ENCODE measurements at places on chromosomes 1 and 21. TPM values are rescaled to one million over a fixed set of nuclear protein-coding genes. Genes with fewer than 3 reads are reported as not detected.

Gene CACHD1
- 1.4 TPM for total RNA-seq

GRCh38 chr1:8846263-8846662, 28.8 kb upstream of the RERE start:
- no peak for DNase-seq

DNA sequence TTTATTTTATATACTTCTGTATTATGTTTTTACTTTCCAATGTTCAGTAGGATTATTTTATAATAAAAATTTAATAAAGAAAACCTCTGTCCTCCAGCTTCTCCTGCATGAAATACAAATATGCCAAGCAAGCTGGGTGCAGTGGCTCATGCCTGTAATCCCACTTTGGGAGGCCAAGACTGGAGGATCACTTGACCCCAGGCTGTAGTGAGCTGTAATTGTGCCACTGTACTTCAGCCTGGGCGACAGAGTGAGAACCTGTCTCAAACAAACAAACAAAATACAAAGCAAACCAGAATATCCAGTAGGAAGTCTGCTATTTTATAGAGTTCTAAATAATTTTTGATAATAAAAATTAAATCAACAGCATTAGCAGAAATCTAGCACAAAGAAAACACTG, 168.8 kb downstream of the EIF4G3 start:
- DNase-seq, result no peak

Gene SLC1A7
- total RNA-seq, result not detected

DNA sequence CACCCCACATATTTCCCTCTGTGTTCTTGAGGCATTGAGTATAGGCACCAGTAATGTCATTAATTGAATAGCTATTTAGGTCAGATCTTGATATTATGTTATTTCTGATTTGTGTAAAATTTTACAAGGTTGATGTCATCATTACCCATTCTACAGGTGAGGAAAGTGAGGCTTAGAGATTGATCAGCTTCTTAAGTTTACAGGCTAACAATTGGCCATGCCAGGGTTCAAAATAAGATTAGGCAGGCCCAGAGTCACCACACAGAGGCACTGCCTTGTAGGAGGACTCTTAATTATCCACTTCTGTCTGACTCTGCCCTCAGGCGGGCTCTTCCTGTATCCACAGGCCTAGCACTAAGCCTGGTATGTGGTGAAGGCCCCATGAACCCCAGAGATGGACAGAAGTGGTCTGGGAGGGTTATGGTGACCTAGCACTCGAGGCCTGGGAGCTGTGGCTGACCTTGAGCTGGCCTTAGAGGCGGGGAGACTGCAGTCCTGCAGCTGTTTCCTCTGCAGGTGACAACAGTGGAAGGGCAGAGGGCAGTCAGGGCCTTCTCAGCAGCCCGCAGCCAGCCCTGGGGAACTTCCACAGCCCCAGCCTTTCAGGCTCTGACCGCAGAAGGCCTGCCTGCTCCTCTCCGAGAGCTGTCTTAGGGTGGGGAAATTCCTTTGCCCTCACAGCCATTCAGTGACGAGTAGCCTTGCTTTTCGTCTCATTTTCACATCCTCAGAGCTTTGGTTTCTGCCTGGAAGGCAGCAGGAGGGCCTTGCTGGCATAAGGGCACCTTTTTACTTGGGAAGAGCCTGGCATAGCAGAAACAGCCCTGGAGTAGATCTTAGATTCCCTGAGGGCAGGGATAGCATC, 12.2 kb downstream of the ZDHHC18 start:
- DNase-seq, result peak; percentile 32

DNA sequence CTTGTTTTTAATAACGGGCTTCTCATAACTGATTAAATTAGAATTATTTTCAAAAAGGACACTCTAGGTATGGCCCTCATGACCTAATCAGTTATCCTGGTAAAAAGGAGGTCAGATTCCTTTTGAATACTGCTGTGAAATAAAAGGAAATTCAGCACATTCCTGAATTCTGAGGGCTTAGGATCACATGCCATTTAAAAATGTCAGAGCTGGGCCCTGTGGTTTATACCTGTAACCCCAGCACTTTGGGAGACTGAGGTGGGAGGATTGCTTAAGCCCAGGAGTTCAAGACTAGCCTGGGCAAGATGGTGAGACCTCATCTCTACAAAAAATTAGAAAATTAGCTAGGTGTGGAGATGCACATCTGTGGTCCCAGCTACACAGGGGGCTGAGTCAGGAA, 18.0 kb upstream of the RABGGTB start:
- no peak for DNase-seq

Gene MIXL1
- not detected for total RNA-seq

GRCh38 chr1:89692601-89693521, 59.9 kb downstream of the LRRC8C start:
- no peak for DNase-seq

Gene PTPRF
- total RNA-seq, result 101 TPM

DNA sequence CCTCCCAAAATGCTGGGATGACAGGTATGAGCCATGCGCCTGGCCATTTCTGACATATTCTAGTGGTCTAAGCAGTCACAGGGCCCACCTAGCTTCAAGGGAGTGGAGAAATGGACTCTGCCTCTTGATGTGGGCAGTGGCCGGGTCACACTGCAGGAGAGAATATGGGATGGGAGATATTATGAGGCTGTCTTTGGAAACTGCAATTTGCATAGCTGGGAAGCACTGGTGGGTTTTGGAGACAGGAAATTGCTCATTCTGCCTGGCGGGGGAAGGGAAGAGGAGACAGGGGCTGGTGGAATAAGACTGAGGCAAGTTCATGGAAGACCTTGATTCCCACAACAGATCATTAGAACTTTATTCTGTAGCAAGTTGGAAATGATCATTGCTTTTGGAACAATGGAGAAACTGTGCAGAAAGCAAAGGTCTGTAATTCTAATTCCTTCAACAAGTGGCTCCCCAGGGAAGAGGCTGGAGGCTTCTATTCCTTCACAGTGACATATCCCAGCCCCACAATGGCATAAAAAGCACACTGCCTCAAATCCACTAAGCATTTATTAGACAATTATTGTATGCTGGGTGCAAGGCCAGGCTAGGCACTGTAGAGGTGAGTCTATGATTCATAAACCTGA, 10.5 kb downstream of the NCMAP start:
- no peak for DNase-seq

Gene SERTAD4
- 2.9 TPM for total RNA-seq

DNA sequence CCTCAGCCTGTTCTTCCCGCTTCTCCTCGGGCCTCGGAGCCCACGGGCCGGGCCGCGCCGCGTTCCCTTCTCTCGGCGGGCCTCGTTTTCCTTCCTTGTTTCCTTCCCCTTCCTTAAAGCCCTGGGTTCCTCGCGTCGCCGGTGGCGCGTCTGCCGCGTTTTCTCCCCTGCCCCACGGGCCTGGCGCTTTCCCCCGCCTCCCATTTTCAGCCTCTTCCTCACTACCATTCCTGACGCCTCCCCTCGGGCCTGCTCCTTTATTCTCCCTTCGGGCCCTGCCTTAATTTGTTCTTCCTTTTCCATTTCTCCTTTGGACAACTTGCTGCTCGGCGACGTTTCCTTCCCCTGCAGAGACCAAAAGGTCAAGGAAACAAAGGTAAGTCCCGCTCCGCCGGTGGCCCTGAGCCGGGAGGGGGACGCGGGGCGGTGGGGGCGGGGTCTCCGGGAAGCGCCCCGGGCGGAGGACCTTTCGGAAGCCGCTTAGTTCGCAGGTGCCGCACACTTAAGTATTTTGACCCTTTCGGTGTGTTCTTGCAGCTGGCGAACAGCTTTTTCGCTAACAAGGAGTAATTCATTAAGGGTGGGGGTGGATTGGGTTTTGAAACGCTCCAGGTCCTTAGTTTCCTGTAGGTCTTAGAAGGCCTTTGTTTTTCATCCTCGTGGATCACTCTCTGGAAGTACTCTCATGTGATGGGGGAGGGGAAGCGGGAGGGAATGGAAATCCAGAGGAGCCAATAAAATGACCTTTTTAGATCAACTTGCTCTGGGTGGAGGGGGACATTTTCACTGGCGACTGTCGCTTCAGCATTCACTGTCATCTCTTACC, 780 bp downstream of the YTHDF2 start:
- DNase-seq, result peak; percentile 78

Gene ERO1B
- 33.4 TPM for total RNA-seq

DNA sequence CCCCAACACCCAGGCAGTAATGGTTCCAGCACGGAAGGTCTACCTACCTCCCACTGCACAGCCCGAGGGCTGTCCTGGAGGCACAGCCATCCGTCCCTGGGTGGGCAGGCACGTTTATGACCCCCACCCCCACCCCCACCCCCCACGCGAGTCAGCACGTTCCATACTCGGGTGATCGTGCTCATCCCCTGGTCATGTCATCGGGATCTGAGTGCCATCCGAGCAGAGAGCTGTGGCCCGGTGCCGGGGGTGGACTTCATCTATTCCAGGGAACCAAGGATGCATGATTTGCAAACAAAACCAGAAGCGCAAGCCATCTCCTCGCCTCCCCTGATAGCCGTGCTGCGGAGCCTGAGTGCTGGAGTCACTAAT, 1.1 kb downstream of the TSPEAR start:
- no peak for DNase-seq

DNA sequence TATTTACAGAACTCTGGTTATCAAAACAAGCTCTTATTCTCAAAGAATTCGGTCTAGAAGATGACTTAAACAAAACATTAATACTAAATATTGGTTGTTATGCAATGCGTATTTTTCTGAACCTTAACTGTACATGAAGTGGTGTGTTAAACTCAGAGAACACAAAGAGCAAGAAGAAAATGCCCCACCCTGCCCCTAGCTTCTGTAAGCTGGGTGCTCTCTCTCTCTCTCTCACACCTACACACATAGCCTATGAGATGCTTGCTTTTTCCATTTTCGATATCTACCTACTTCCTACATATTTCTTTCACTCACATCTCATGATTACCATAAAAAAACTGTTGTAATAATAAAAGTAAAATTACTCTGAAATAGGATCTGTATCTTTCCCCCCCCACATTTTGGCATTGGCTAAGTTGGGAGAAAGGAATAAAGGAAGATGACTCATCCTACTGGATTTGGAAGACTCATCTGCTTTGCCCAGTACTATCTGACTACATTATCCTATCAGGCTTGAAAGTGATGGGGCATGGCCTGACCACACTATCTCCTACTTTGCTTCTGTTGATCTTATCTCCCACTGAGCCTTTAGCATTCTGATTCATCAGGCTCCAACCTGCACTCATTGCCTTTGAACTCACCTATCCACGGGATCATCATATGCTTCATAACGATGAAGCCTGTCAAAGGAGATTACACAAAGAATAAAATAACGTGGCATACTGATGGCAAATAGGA, 2.9 kb downstream of the CRYZ start:
- DNase-seq, result no peak

Gene SYNJ1
- total RNA-seq, result 8.4 TPM

- peak; percentile 67 for DNase-seq
Observed at GRCh38 chr1:9877962-9878361, 32.1 kb downstream of the CTNNBIP1 start.

DNA sequence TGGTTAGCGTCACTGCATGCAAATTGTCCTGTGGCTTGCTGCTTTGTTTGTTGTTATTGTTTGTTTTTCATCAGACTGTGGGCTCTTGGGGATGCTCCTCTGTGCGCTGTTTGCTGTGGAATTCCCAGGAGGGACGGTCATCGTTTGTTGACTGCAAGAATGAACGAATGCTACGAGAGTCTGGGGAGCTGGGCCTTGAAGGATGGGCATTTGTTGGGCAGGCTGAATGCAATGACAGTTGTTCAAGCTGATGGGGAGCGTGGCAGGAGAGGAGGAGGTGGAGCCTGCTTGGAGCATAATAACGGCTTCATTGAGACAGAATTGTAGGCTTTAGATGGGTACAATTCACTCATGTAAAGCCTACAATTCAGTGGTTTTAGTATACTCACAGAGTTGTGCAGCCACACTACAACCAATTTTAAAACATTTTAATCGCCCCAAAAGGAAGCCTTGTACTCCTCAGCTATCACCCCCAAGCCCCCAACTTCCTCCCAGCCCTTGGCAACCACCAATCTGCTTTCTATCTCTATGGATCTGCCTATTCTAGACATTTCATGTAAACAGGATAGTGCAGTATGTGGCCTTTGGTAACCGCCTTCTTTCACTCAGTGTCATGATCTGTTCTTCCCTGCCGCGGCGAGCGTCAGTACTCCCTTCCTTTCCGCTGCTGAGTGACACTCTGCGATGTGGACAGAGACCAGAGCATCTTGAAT, 190.2 kb downstream of the CAMTA1 start:
- no peak for DNase-seq

DNA sequence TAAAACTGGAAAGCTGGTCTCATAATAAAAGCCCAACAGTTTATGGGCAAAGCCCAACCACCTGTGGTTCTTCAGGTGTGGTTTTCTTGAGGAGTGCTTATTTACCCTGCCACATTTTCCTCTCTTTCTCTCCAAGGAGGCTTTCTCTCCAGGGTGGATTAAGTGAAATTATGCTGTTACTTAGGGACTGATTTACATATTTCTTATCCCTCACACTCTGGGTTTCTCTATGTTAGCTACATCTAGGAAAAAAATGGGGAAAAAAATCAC, 4.8 kb downstream of the TBX19 start:
- DNase-seq, result no peak

DNA sequence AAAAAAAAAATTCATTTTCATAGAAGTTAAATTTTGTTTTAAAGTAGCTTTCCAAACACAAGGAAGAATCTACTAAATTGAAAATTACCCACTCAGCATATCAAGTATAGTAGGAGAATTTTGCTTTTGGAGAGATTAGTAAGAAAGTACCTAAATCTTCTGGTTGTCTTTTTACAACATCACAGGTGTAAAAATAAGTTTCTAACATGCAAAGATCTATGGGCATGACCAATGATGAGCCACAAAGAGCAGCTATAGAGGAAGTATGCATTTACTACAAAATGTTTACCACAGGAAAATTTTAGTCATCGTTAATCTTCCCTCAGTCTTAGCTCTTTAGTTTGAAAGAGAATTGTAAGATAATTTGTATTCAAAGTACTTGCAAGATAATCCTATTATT, 28.1 kb downstream of the ANGPTL3 start:
- no peak for DNase-seq

- no peak for DNase-seq
Observed at GRCh38 chr1:172252321-172252720, 168.2 kb upstream of the C1orf105 start.

- no peak for DNase-seq
Observed at GRCh38 chr1:31425301-31426081, 12.5 kb downstream of the SERINC2 start.
